ENCODE measurements at places on chromosomes 2 and 18.

DNA sequence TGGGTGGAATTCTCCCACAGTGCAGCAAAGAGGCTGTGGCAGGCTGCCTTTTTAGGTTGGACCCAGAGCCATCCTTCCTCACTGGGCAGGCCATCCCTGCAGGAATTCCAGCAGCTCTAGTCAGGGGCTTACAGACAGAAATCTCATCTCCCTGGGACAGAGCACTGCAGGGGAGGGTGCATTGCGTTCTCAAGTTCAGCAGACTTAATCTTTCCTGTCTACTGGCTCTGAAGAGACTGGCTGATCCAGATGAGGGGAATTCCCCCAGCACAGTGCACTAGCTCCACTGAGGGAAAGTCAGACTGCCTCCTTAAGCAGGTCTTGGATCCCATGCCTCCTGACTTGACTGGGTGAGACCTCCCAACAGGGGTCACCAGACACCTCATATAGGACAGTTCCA lies 899.7 kb upstream of the VRK2 start:
- DNase-seq = no peak

DNA sequence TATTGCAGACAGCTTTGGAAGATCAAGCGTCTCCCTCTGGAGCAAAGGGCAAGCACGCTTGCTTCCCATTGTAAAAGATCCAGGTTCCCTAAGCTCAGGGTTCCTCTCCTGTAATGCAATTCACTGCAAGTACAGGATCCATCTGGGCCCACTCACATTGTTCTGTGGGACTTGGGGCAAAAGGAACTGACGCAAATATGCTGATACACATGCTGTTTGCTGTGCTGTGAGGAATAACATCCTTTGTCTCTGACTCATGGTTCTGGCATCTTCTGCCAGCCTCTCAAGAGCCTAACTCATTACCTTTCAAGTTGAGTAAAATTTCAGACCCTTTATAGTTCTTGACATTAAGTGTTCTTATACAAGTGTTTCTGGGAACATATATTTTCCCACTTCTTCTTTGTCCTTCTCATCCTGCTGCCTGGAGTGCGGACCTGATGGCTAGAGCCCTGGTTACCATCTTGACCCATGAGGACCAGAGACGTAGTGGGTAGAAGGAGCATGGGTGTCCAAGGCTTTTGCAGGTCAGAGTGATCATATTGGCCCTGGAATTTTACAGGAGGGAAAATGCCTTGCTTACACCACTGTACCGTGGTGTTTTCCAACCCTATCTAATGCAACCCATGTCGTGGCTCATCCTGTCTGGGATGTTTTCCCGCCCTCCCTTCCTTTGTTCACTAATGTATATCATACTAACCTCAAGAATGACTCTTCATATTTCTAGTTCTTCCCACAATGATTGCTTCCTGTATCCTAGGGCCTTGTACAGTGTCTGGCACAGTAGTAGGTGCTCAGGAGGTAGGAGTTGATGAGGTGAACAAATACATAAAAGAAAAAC lies 145.7 kb upstream of the GLI2 start:
- peak; percentile 59 for DNase-seq

- peak; percentile 53 for DNase-seq
These were observed 78.9 kb downstream of the GNAL start for GRCh38 chr18:11767935-11768334.

GRCh38 chr2:8481463-8482009 lies 200.3 kb upstream of the ID2 start:
- DNase-seq = no peak

DNA sequence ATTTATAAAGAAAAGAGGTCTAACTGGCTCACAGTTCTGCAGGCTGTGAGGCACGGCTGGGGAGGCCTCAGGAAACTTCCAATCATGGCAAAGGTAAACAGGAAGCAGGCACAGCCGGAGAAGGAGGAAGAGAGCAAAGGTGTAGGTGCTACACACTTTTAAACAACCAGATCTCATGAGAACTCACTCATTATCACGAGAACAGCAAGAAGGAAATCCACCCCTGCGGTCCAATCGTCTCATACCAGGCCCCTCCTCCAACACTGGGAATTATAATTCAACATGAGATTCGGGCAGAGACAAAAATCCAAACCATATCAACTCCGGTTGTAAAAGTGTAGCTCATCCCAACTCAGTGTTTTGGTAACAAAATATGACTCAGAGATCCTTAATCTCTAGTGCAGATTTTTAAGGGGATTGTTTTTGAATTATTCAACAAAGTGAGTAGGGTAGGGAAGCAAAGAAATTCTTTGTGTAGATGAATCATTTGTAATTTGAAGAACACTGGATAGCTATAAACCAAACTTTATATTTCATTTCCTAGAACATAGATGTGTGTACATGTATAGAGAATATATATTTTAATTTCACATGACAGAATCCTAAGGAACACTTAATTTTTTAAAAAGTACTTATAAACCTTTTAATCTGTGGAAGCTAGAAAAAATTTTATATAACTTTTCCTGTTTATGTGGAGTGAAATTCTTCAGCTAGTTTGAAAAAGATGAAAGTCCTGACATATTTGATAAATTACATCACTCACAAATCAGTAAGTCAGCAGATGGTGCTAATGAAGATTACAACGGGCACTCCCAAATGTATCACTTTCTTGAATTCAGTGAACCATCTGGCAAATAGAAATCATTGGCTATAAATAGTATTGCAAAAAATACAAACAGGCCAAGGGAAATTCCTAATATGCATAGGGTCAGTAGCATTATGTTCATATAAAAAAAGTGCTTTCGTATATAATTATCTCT lies 130.1 kb downstream of the OLA1 start:
- DNase-seq = peak; percentile 56

DNA sequence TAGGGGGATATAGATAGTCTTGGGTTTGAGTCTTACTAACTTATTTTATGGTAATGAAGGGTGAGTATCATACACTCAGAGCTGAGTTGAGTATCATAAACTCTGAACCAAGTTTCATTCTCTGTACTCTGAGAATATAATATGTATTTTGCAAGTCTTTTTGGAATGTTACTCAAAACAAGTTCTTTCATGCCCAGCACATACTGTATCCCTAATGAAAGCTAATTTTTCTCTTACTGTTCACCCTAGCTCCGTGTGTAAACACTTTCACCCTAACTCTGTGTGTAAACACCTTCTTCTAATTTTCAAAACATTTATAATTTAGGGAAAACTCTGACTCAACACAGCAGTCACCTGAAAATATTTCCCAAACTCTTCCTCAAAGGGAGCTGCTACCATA lies 29.7 kb upstream of the CHST9 start:
- DNase-seq = peak; percentile 20

- DNase-seq = no peak
These were observed 101.2 kb downstream of the NRXN1 start for GRCh38 chr2:50930726-50931125.

DNA sequence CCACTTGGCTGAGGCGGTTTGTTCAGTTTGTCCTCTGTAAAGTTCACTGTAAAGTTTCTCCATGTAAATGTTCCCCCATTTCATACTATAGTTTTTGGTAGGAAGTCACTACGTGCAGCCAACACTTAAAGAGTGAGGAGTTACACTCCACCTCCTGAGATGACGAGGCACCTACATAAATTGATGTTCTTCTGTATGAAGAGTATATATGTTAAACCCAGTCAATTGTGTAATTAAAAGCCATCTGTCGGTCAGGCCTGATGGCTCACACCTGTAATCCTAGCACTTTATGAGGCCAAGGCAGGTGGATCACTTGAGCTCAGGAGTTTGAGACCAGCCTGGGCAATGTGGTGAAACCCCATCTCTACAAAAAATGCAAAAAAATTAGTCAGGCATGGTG lies 7.6 kb downstream of the PIGN start:
- no peak for DNase-seq

DNA sequence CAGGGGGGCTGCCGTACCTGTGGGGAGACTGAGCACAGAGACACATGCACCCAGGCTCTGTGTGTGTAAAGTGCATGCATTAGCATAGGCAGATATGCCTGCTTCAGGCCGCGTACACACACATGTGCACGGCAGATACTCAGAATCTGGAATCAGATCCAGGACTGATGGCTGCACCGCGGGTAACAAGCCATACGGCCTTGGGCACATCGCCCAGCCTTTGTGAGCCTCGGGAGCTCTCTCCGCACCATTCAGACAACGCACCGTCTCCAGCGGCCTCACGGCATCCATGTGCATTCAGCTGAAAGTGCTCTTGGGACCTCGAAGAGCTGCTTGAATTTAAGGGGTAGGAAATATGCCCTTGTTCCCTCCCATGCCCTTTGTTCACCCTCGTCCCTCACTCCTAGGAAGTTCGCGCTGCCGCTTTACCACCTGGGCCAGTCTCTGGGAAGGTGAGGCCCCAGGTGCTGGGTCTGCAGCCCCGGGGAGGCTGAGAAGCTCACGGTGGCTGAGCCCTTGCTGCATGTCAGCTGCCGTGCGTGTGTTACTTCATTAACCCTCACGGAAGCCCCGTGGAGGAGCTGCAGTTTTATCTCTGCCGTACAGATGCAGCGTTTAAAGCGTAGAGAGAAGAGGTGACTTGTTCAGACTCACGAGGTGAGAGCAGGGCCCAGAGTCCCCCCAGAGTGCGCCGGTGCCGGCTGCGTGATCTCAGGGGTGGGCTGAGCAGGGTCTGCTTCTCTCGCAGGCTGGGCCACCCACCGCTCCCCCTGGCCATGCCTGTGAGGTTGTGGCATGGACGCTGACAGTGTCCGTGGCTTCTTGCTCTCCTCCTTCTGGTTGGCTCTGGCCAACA lies 377.7 kb upstream of the MYT1L start:
- DNase-seq = no peak
